Activated CD4-positive, alpha-beta T cell treated with anti-CD3 and anti-CD28 coated beads, Interleukin-2, Interleukin-4, amounts not matched to agents 100 ng/mL and 50 ng/mL, durations not matched to agents 16 hours and 8 hours (primary cell): ENCODE measurements at places on chromosomes 16 and 17.

DNA sequence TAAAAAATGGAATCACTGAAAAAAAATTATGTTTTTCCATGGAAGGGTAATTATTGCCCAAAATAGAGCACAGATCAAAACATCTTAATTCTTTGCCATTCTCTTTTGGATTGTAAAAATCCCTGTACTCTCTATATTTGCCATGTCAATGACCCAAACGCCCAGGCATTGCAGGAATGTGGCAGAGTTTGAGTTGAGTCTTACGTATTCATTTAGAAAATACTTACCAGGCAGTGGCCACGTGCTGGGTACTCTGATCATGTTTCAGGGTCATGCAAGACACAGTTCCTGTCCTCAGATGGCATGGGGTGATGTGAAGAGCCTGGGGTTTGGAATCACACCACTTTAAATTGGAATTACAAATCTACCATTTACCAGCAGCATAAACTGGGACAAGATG lies 267.7 kb downstream of the ABCC12 start:
- no peak for DNase-seq

- DNase-seq: no peak
Observed at GRCh38 chr16:71647391-71647790, 21.4 kb downstream of the MARVELD3 start.

DNA sequence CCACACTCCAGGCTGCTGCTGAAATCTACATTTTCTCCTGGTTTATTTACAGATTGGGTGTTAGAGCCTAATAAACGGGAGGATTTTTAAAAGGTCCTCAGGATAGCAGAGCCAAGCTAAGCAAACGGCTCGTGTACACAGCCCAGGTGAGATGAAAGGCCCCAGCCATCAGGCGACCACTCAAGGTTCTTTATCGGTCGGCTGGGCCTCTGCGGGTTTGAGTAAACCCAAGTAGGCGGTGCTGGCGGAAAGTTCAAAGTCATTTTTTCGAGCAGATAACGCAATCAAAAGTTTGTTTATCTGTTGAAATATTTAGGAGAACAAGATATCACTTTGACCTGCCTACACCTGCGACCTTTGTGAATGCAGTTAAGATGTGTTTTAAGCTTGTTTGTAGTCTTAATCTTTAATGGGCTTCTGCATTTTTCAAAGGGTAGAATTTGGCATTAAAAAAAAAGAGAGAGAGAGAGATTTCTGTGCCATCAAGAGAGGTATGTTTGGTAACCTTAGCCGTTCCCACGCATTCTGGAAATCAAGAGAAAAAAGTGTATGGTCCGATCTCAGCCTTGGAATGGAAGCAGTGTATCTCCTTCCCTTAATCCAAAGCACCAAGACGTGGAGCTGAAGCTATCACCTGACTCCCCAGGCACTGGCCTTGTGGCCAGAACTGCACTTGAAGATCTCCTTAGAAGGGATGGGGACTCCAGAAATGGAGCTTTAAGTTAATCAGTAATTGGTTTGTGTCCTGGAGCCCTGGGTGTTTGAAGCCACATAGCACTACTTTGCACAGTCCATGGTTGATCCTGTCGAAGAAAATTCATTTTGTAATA lies 301.7 kb upstream of the IRX5 start:
- no peak for DNase-seq

- no peak for DNase-seq
Observed at GRCh38 chr17:32461498-32461852, 17.2 kb downstream of the PSMD11 start.

GRCh38 chr17:63099425-63099824 lies 133.4 kb downstream of the TANC2 start:
- no peak for DNase-seq

- DNase-seq: no peak
Observed at GRCh38 chr17:50584116-50584515, 23.6 kb downstream of the CACNA1G start.

GRCh38 chr17:34201767-34202166 lies 53.3 kb upstream of the CCL2 start:
- DNase-seq: peak; percentile 69
